ENCODE measurements at places on chromosomes 4 and X.

DNA sequence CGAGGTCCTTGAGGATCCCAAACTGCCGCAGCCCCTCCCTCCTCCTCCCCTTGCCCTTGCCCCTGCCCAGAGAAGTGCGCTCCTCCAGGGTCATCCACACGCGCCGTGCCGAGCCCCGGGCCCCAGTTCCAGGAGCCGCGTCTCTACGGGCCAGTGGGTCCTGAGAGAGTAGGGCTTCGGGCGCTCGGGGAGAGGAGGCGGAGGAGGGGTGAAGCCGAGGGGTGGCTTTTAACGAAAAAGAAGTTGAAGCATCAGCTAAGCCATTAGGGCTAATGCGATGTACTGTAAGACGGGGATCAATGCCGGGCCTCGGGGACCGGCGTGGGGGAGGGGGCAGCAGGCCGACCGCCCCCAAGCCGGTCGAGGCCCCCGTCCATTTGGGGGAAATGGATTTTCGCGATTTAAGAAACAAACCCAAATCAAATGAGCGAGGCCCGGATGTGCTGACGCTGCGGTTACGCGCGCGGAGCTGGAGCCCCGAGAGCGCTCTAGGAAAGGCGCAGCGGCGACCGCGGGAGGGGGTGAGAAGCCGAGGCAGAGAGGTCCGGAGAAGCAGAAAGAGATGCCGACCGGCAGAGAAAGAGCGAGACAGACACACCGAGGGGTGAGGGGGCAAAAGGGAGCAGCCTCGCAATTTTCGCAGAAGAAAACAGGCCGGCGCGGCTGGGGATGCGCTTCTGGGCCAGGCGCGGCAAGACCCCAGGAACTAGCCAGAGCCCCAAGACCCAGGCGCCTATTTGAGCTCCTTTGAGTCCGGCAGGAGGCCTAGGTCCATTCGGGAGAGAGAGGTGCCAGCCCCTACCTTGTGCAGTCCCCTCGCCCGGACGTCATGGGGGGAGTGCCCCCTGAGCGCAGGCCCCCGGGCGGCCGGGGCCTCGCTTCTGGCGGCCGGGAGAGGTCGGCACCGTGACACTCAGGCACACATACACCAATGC is 13.6 kb downstream of the HMX1 start:
- no peak for ATAC-seq

DNA sequence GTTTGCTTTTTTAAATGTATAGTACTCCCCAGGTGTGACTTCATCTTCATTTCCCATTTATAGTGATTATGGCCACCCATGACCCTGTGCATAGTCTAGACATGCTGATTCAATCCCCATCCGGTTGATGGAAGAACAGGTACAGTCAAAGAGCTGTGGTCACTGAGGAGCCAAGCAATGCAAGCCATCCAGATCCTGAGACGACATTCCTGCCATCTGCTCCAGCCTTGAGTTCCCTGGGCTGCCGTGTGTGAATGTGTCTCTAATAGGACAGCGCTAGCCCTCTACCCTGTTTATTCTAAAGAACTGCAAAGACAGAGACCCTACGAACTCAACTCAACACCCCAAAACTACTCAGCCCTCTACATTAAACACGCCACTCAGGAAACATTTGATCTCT is 1.7 kb downstream of the KCNIP4 start:
- ATAC-seq: no peak

GRCh38 chr4:45370408-45370807 is 644.1 kb upstream of the GNPDA2 start:
- no peak for ATAC-seq

DNA sequence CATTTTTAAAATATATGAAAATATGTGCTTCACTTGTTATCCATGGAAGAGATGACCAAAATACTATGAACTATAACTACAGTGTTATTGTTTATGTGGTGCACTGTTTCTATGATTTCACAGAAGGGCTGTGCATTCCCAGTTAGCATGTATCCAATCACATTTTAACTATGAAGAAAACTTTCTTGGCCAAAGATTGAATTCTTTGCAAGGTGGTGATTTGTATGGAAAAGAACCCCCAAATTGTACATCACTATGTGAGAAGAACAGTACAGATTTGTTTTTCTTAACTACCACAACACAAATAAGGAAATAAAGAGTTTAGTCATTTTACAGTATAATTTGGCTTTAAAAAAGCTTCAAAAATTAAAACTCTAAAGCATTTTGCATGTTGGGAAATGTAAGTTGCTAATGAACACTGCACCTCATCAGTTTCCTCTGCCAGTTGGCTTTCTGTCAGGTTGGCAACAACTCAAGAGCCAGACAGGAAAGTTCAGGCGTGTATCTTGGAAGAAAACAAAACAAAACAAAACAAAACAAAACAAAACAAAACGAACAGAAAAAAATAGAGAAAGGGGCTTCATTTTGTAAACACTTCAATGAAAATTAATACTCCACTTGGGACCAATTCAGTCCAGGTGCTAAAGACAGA is 237.0 kb downstream of the SCFD2 start:
- ATAC-seq: no peak

DNA sequence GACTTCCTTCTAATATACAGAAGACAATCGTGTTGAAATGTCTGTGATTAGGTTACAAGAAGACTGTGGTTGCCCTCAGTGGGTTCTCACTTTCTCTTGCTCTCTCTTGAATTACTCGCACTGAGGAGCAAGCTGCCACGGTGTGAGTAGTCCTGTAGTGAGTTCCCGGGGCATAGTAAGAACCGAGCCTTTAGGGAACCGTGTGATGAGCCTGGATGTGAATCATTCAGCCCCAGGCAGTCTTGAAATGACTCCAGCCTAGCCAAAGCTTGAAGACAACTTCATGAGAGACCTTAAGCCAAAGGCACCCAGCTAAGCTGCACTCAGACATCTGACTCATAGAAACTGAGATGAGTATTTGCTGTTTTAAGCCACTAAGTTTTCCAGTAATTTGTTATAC is 292.7 kb downstream of the SPOCK3 start:
- ATAC-seq: no peak

- ATAC-seq: no peak
Measured at GRCh38 chr4:34139346-34139745, 2105.0 kb downstream of the ARAP2 start.

GRCh38 chr4:118759481-118759880 is 74.3 kb downstream of the METTL14 start:
- ATAC-seq: no peak

GRCh38 chr4:137768881-137769280 is 236.6 kb upstream of the PCDH18 start:
- ATAC-seq: no peak

DNA sequence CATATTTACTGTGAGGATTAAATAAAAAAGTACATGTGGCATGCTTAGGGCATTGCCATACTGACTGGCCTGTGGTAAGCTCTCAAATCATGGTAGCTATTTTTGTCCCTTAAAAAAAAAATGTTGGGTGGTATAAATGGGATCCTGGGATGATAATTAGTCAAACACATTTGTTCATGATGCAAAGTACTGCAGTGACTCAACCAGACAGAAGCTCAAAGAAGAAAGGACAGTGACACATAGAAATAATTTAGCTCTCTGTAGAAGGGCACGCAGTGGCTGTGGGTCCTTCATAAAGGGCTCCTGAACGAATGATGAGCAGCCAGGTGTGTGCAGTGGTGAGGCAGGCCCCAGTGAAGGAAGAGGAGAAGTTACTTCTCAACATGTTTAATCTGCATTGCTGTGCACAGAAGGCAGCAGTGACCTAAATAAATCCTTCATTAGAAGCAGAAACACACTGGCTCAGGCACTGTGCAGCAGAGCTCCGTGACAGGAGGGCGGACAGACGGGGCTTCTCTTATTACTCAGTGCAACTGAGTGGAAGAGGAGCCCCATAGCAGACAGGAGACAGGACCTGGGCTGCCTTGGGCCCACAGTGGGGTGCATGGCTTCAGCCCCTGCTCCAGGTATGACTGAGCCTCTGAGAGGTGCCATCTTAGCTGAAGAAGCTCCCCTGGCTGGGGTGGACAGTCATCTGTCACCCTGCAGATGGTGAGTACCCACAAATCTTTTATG is 20.3 kb downstream of the HS3ST1 start:
- no peak for ATAC-seq

DNA sequence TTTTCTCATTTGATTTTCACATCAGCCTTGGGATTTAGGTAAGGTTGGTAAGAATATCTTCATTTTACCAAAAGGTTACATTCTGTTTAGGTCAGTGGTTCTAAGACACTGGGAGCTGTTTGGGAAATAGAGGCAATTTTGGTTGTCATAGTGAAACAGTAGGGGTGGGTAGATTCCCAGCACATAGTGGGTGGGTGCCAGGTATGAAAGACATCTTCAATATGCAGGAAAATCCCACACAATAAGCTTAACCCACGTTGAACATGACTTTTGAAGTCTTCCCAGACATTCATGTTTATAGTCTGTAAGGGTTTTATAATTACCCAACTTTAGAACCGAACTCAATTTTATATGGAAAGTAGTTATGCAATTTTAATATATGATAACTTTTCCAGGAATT is 249.6 kb downstream of the SNCA start:
- ATAC-seq: no peak

DNA sequence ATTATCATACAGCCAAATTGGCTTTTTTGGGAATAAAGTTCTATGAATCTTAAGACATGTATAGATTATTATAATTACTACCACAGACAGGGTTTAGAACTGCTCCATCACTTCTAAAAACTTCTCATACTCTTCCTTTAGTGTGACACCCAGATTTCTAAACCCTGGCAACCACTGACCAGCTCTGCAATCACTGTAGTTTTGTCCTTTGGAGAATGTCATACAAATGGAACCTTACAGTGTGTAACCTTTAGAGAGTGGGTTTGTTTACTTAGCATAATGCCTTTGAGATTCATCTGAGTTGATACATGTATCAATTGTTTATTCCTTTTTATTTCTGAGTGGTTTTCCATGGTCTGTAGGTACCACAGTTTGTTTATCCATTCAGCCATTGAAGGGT is 95.0 kb downstream of the TMEM164 start:
- no peak for ATAC-seq

- ATAC-seq: no peak
Measured at GRCh38 chr4:88779431-88779830, 81.8 kb upstream of the NAP1L5 start.

DNA sequence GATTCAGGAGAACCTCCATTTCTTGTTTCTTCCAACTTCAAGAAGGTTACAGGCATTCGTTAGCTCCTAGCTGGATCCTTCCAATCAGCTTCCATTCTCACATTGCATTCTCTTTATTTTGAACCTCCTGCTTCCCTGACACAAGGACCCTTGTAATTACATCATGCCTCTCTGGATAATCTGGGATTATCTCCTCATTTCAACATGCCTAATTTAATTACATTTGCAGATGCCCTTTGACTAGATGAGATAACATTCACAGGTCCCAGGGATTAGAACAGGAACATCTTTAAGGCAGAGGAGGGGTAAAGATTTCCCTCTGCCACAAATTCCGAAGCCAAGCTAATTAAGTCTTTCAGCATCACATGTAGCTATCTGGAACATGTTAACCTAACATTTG is 753.8 kb upstream of the PCDH7 start:
- no peak for ATAC-seq

DNA sequence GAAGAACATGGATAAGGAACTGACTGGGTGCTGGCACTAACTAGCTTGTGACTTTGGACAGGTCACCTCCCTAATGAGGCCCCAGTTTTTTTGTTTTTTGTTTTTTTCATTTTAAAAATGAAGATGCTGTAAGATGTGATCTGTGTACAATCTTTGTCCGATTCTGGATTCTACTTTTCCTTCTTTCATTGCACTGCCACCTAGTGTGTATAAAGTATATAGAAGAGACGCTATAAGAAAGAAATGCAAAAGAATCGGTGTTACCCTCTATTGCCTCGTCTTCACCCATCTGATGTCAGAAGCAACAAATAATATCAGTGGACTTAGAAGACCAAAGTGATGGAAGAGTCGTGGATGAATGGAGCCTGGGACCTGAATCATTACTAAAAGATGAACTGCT is 58.6 kb upstream of the P2RY10 start:
- no peak for ATAC-seq

DNA sequence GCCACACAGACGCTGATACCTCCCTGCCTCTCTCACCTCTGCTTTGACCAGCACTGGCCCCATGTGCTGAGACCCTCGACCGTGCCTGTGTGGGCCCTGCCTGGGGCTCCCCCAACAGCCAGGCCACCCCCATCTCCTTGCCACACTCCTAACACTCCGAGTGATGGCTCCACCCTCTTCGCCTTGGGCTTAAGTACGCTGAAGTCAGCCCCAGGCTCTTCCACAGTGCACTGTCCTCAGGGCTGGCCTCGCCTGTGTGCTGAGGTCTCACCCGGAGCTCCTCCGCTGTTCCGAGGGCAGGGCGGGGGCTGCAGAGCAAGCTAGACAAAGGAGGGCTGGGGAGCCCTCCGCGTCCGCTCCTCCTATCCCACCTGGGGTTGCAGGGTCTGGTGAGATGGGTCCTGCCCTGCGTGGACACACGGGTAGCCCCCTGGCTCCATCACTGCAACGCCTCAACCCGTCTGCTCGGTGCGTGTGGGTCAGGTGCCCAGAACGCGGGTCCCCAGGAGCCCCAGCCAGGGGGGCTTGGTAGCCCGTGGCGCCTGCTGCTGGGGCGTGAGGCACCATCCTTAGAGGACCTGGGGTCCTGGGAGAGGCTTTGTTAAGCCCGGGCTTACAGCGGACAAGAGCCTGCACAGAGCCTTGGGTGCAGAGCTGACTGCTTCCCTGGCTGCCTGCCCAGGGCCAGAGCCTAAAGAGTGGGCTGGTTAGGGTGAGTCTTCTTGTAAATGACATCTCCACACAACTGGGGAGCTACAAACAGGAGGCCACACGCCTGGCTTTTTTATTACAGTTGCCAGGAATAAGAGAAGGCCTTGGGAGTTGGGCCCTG is 42.6 kb upstream of the NKX1-1 start:
- ATAC-seq: no peak

DNA sequence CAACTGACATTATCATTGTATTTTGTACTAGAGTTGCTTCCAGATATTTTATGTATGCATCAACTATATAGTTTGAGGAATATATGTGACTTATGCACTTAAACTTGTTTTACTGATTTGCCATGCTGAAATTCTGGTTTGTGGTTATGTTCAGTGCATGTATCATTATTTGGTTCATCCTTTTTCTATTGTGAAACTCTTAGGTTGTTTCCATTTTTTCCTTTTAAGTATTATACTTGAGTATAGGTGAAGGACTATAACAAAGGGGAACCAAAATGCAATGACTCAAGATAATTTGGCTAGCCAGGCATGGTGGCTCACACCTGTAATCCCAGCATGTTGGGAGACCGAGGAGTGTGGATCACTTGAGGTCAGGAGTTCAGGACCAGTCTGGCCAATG is 21.1 kb upstream of the EPGN start:
- no peak for ATAC-seq
